NCI-H1048 (cell line): ENCODE measurements at places on chromosomes 3 and 15.
A peak's percentile ranks its signal among the peaks of the same experiment; 100 is the strongest.

DNA sequence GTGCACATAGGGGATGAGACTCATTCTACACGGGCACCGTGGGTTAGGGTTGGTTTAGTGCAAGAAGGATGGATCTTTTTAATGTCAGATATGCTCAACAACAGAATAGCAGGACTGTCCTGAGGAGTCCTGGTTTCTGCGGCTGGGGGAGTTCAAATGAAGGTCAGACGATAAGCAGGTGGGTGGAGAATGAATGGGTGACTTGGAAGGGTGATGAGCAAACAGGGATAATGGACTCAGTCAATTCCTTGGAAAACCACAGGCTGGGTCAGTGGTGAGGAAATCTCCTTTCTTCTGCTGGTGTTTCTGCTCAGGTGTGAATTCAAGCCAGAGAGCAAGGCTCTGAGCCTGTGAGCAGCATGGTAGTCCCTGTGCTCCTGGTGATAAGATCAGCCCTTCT lies 59.9 kb downstream of the MESD start:
- no peak for DNase-seq

- DNase-seq, result no peak
Measured at GRCh38 chr3:98733812-98734281, 29.3 kb upstream of the ST3GAL6 start.

DNA sequence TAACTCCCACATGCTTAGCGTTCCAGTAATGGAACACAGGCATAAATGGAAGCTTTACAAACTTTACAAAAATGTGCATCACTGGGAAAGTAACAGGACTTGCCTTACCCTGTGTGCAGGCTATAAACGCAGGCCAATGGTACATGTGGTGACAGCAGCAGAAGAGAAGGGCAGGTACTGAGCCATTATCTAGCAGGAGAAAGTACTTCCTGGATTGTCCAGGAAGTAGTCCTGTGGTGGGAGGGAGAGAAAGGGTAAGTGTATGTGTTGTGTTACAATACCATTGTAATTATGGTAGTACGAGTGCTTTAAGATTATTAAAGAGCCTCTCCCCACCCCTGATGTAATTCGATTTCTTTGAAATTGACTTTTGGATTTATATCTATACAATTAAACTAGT lies 5.3 kb downstream of the ATP1B3 start:
- DNase-seq, result no peak

- DNase-seq, result no peak
Measured at GRCh38 chr15:39554746-39555387, 26.0 kb upstream of the THBS1 start.

DNA sequence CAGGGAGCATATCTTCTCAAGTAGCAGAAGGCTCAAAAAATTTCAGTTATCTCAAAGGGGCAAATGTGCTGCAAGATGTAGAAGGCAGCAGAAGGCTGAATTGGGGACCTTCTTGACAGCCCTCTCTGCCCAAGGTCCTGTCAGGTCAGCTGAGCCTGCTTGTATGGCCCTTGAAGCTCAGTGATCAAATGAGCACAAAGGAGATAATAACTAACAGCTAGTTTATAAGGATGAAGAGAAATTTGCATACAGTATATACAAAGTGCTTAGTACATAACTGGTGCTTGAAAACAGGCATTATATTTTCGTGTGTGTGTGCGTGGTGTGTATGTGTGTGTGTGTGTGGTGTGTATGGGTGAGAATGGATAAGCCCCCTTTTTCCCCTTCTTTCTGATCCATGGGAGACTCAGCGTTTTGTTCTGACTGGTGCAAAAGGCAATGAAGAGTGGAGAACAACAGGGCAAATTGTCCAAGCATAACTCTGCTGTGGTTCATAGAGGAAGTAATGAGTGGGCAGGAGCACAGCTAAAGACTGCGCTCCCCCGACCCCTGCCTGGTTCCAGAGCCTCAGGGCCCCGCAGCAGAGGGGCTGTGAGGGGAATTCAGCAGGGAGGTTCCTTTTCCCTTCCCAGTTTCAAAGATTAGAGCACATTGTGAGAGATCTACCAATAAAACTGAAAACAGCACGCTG lies 356.8 kb upstream of the NR2F2 start:
- no peak for DNase-seq

DNA sequence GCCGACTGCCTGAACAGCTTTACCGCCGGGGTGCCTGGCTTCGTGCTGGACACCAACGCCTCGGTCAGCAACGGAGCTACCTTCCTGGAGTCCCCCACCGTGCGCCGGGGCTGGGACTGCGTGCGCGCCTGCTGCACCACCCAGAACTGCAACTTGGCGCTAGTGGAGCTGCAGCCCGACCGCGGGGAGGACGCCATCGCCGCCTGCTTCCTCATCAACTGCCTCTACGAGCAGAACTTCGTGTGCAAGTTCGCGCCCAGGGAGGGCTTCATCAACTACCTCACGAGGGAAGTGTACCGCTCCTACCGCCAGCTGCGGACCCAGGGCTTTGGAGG lies 815 bp downstream of the SPINT1 start:
- DNase-seq, result no peak

DNA sequence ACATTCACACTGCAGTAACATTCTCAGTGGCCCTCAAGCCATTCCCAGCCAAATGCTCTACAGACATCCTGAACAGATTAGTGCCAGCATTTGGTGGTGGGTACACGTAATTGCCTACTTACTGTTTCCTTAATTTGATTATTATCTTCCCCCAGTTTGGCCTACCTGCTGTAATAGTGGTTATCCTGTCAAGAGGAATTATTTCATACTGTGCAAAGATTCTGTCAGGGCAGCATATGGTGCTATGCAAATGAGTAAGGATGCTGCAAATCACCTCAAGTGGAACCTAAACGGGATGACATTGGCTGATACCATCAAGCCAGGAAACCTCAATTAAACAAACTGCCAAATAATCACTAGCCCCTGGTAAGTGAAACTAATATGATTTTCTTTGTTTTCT lies 88.7 kb downstream of the SEMA6D start:
- peak; percentile 26 for DNase-seq

GRCh38 chr3:119340014-119340413 lies 45.8 kb downstream of the ARHGAP31 start:
- no peak for DNase-seq

DNA sequence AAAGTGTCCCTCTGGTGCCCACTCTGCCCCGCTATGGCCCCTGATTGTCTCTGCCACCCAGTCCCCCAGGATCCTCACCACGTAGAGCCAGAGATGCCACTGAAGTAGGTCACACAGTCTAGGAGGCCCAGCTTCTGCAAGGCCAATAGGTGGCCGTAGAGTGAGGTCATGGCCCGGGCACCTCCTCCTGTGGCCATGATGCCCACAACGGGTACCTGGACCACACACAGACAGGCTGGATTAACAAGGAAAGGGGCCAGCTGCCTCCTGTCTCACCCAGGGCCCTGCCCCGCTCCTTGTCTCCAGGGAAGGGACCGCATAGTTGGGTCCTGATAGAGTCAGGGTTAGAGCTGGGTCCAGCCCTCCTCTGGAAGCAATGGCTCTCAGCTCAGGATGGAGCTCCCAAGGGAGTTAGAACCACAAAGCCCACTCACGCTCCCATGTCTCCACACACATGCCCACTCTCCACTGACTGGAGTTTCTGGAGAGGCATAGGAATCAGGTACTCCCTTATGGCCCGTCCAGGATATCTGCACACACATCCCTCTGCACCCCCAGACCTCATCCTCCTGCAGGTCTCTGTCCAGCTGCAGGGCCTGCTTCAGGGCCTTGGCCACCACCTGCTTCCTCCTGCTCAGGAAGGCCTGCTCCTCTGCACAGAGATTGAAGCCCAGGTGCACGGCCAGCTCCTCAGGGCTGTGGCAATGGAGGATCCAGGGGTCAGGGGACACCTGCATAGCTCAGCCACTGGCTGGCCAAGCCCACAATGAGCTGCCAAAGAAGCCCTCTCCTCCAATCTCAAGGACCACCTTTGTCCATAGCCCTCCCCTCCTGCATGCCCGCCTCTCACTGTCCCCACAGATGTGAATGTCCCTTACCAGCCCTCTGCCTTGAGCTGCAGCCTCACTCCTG lies 13.2 kb downstream of the PLA2G4D start:
- DNase-seq, result no peak

DNA sequence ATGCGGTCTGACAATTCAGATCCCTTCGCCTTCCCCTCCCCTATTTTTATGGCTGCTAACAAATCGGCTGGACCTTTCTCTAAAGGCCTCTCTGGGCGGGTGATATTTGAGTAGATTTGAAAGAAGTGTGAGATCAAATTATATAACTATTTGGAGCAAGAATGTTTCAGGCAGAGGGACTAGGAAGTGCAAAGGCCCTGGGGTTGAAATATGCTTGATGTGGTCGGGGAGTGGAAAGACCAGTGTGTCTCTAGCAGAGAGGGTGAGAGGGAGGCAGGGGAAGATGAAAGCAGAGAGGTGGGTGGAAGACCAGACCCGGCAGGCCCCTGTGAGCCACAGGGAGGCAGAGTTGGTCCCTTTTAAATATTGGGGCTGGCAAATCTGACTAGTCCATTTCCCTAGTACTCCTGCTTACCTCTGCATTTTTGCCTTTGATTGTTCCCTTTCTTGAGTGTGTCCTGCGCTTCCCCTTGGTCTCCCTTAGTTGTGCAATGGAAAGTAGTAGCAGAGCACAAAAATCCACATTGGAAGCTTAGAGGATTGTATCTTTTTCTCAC lies 32.3 kb downstream of the SLCO3A1 start:
- DNase-seq, result no peak

GRCh38 chr15:60535265-60535664 lies 56.3 kb upstream of the ICE2 start:
- no peak for DNase-seq

GRCh38 chr3:157785102-157785826 lies 282.0 kb upstream of the VEPH1 start:
- DNase-seq, result no peak

DNA sequence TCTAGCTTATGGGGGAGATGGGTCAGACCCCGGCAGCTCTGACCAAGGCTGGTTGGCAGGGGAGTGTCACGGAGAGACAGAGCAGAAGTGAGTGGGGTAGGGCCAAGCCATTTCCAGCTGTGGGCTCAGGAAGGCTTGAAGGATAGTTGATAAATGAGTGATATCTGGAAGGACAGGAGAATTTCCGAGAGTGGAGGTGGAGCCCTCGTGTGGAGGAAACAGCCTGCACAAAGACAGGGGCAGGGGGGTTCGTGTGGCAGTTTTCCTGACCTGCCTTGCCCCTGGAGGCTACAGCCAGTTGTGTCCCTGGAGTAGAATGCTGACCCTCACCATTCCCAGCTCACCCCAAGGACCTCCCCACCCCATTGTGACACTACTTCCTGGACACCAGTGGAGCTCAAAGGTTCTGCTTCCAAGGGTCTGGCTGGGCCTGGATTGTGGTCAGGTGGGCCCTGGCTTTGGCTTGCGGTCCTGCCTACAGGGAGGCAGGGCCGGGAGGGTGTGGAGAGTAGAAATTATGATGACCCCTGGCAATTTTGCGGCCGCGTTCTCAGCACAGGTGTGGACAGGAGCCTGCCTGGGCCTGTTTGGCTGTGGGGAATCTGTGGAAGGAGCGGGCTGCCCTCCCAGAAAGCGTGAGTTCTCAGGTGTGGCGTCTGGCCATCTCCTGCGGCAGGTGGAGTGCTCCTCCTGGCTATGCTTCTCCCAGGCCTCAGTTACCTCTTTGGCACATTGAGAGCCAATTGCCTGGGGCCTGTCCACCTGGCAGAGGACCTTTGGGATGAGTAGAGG lies at the start of gene SLC22A14:
TSS of gene SLC22A14 (plus strand) at position 400 of the 792 bp plus-strand sequence. CDS start 23,733 bp downstream, outside the sequence.
- DNase-seq, result no peak

- DNase-seq, result no peak
Measured at GRCh38 chr3:157429708-157430107, 6.9 kb upstream of the PTX3 start.

- DNase-seq, result no peak
Measured at GRCh38 chr3:160003520-160004128, 15.0 kb downstream of the IL12A start.

DNA sequence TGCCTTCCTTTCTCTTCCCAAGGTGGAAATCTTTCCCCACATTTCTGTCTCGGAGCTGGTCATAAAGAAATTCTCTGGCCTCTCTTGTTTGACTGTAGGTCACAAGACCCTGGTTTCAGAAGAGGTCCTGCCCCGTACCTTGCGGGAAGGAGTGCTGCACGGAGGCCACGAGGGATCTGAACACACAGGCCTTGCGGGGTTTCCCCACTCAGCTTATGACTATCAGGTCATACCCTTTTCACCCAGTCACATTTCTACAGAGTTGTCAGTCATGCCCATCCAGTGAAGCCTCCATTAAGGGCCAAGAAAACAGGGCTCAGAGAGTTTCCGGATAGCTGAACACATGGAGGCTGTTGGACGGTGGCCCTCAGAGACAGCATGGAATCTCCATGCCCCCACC lies 54.7 kb upstream of the ATP13A3 start:
- DNase-seq, result no peak

- DNase-seq, result no peak
Measured at GRCh38 chr15:66236806-66237375, 16.7 kb downstream of the MEGF11 start.

- DNase-seq, result no peak
Measured at GRCh38 chr15:41982133-41982930, 10.0 kb upstream of the EHD4 start.

GRCh38 chr15:78090422-78091063 lies 1.8 kb upstream of the SH2D7 start:
- no peak for DNase-seq

DNA sequence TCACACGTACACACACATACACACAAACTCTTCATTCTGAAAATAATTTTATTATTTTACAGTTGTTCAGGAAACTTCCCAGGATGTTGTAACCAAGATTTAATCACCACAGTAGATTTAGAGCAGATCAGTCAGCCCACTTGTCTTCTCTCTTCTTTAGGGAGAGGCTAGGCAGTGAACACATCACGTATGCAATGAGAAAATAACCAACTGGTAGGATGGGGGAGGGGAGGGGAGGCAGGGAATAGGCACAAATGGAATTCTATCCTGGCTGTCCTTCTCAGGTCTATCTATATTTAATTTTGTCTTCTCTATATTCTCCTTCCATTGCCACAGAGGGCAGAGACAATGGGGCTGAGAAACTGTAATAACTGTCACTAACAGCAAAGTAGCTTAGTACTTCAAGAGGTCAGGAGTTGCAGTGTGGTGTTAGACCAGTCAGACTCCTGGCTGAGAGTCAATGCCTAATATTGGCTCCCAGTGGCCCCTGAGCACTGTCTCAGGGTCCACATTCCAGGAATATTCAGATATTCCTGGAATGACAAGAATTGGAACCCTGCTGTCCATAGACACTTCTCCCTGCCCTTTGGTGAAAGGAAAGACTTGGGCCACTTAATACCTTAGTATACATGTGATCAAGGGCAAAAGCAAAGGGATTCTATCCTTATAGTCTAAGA lies 2.6 kb upstream of the HCLS1 start:
- DNase-seq, result no peak

DNA sequence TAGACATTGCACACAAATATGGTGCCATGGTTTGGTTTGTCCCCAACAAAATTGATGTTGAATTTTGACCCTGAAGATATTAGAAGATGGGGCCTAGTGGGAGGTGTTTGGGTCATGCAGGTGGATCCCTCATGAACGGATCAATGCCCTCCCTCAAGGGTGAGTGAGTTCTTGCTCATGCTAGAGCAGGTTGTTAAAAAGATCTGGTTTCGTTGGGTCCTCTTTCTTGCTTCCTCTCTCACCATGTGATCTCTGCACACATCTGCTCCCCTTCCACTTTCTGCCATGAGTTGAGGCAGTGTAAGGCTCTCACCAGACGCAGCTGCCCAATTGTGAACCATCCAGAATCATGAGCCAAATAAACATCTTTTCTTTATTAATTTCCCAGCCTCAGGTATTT lies 87.8 kb upstream of the MDFIC2 start:
- no peak for DNase-seq

- no peak for DNase-seq
Measured at GRCh38 chr3:159263750-159264553, 462.1 kb downstream of the MFSD1 start.
